ENCODE measurements at places on chromosomes 2 and 18.

GRCh38 chr2:143786026-143786765 is 657.0 kb downstream of the ARHGAP15 start:
- DNase-seq: no peak

- DNase-seq: no peak
Measured at GRCh38 chr2:216014986-216015385, 1.6 kb upstream of the MREG start.

DNA sequence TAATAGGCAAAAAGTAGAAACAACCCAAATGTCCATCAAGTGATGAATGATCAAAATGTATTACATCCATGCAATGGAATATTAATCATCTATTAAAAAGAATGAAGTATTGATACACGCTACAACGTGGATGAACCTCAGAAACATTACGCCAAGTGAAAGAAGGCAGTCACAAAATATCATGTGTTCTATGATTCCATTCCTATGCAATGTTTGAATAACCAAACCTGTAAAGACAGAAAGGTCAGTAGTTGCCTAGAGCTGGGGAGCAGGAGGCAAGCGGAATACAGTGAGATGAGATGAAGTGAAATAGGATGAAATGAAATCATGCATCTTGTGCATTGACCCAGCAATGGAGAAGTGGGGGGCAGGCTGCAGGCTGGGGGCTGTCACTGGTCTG is 17.9 kb upstream of the COL6A3 start:
- no peak for DNase-seq

DNA sequence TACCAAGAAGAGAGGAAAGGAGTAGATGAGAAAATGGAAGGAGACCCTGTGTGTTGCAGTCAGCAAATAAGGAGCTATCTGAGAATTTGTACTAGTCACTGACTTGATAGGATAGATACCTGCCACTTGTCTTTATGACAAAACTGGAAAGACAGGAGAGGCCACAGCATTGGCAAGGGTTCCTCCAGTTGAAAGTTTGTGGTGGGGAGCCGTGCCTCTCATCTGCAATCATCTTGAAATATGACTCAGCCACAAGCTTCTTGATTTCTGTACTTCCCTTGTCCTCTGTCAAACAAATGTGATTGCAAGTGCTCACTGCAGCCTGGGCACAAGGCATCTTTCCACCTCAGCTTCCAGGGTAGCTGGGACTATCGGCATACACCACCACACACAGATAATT is 99.1 kb downstream of the GREB1L start:
- DNase-seq: no peak

DNA sequence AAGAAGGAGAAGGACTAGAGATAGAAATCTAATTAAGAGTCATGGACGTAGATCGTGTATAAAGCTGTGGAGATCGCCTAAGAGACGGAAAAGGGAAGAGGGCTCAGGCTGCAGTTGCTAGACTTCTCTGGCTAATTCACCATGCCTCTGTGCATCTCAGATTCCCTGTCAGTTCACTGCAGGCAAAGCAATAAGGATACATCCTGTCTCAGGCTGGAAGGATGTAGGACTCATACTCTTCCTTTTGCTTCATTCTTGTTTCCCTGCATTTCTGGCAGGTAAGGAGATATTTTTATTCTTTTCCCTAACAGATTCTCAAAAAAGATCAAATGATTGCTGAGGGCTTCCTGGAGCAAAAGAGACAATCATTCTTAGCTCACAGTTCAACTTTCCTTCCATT is 112.5 kb downstream of the AP1S3 start:
- DNase-seq: no peak

DNA sequence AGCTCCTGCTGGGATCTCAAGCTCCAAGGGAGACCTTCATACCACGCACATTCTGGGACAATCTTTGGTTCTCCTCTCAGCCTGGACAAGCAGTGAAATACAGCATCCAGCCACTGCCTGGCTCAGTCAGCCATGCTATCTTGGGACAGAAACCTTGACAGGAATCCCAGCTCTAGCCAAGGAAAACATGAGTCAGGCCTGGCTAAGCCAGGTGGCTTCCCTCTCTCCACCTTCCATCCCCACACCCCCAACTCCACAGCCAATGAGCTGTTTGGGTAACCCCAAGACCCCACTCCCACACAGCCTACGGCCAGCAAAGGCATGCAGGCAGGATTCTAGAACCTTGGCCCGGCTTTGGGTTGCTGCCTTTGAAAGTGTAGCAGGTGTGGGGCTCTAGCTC is 64.9 kb downstream of the MCFD2 start:
- DNase-seq: peak; percentile 84

- no peak for DNase-seq
Measured at GRCh38 chr18:32773382-32773712, 524 bp upstream of the KLHL14 start.
